Caco-2 (cell line): ENCODE measurements at places on chromosomes 2 and 18.

DNA sequence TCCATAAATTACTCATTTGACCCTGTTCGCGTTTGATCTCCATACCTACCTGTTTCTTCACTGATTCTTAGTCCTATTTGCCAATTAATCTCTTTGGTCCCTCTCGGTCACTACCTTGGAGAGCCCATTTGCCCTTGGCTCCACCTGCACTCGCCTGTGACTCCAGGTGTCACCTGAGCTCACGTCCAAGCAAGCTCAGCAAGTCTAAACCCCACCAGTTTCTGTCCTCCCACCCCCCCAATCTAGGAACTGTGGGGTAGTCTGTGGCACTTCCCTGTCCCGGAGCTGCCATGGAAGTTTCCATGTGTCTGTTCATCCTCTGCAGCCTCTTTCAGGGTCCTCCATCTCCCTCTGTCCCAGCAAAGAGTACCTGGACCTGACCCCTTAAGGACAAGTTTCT, 68.1 kb upstream of the BCL2L11 start:
- DNase-seq = no peak
- H3K4me1 ChIP-seq = peaks cover 11% of the 10 kb centered on the region
- H3K36me3 ChIP-seq = no peaks in the 10 kb centered on the region
- H3K4me3 ChIP-seq = no peak overlapping the region
- H3K27ac ChIP-seq = peak overlapping the region; percentile 6

DNA sequence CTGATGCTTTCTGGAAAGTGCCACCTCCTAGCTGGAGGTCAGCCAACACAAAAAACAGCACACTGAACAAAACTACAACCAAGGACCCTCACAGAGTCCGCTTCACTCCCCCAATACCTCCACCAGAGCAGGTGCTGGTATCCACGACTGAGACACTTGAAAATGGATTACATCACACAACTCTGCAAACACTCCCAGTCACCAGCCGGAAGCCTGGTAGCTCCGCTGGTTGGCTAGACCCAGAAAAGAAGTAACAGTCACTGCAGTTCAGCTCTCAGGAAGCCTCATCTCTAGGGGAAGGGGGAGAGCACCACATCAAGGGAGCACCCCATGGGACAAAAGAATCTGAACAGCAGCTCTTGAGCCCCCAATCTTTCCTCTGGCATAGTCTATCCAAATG, 175.4 kb downstream of the LCLAT1 start:
- H3K27me3 ChIP-seq = no peaks in the 10 kb centered on the region
- H3K4me3 ChIP-seq = no peak overlapping the region
- no peak for DNase-seq
- H3K36me3 ChIP-seq = no peaks in the 10 kb centered on the region
- H3K27ac ChIP-seq = no peak overlapping the region

DNA sequence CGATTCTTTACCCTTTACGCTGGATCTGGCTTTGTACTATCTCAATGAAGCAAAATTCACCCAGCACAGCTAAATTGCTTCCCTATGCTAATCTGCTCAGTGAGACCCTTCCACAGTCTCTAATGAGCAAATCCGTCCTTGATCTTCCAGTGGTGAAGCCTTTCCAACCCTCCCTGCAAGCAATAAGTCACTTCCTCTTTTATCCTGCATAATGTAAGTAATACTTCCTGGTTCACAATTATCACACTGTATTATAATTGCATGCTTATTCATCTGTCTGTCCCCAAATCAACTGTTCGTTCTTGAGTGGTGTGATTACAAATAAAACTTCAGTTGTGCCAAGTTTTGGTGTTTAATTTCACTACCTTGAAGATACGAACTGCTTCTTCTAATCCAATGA, 404.0 kb downstream of the ADCYAP1 start:
- no peaks in the 10 kb centered on the region for H3K27me3 ChIP-seq
- H3K4me3 ChIP-seq = no peak overlapping the region
- no peak overlapping the region for H3K27ac ChIP-seq
- H3K36me3 ChIP-seq = no peaks in the 10 kb centered on the region
- no peaks in the 10 kb centered on the region for H3K4me1 ChIP-seq

DNA sequence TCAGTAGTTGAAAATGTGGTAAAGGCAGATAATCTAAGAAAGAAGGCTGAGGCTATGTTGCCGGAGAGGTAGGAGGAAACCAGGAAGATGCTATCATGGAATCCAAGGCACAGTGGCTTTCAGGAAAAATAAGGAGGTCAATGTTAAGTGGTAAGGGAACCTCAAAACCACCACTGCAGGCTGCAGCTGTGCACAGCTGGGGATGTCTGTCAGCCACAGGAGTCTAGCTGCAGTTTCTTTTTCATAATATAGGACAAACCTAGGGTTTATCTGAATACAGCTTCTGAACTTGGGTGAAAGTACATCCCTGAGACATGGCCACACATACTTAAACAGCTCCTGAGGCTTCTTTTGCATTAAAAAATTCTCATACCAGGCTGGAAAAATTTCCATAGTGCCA, 93.9 kb downstream of the SLC5A7 start:
- H3K4me1 ChIP-seq = no peaks in the 10 kb centered on the region
- H3K27me3 ChIP-seq = no peaks in the 10 kb centered on the region
- H3K4me3 ChIP-seq = no peak overlapping the region
- no peak overlapping the region for H3K27ac ChIP-seq
- no peaks in the 10 kb centered on the region for H3K36me3 ChIP-seq

DNA sequence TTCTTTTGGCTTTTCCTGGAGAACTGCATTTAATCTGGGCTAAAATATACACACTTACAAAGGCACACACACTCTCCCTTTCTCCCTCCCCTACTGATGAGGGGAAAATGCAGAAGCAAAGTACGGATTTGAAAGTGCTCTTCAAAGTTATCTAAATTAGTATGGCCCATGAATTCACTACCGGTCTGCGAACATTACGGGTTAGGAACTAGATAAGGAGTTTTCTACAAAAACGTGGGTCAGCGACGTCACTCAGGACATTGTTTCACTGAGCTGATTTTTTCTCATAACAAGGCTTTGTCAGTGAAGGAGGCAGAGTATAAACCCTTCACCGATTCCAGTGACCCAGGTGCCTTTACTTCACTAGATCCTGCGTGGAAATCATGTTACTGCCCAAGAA, 47.3 kb downstream of the COA5 start:
- DNase-seq = no peak
- H3K4me1 ChIP-seq = no peaks in the 10 kb centered on the region
- H3K27ac ChIP-seq = no peak overlapping the region

GRCh38 chr2:38146907-38147307, 71.0 kb upstream of the CYP1B1 start:
- H3K4me1 ChIP-seq = peaks cover 13% of the 10 kb centered on the region
- H3K27me3 ChIP-seq = no peaks in the 10 kb centered on the region
- peak; percentile 62 for DNase-seq
- H3K36me3 ChIP-seq = no peaks in the 10 kb centered on the region
- H3K27ac ChIP-seq = peak overlapping the region; percentile 84
- no peak overlapping the region for H3K4me3 ChIP-seq

GRCh38 chr2:128390991-128391630, 72.4 kb upstream of the HS6ST1 start:
- H3K36me3 ChIP-seq = no peaks in the 10 kb centered on the region
- H3K27ac ChIP-seq = no peak overlapping the region
- no peaks in the 10 kb centered on the region for H3K27me3 ChIP-seq
- no peak overlapping the region for H3K4me3 ChIP-seq
- H3K4me1 ChIP-seq = 0 out of 2 replicates have a peak, but pooled peaks cover 2% of the 10 kb centered on the region

DNA sequence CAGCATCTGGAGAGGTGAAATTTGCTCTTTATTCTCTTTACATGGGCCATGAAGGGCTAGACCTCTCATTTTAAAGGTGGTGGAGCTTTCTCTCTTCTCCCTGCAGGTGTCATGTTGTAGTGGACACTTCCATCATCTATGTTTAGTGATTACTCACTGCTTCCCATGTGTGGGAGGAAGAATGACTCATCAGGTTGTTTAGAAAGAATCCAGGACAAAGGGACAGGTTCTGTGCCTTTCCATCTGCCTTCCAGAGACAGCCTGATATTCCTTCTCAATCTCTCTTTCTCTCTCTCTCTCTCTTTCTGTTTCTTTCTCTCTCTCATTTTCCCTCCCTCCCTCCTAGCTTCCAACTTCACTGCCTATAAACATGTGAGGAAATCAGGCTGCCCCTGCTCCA, 38.7 kb downstream of the SCG2 start:
- H3K4me1 ChIP-seq = no peaks in the 10 kb centered on the region
- no peak for DNase-seq
- H3K36me3 ChIP-seq = no peaks in the 10 kb centered on the region
- no peaks in the 10 kb centered on the region for H3K27me3 ChIP-seq

DNA sequence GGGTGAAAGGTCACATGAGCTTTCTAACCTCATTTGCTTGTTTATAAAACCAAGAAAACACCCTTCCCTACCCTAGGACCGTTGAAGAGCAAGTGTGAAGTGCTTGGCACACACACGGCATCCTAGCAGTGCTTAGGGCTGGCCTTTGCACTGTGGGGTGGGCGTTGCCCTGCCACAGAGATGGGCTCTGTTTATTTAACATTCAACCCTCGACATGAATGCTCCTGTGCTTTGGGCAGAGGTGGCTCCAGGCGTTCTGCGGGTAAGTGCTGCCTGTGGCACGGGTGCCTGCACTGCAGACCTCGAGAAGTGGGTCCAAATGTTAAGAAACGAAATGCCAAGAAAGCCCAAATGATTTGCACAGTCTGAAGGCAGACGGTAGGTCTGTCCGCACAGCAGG, 170.1 kb downstream of the FHOD3 start:
- H3K27ac ChIP-seq = no peak overlapping the region
- no peaks in the 10 kb centered on the region for H3K36me3 ChIP-seq
- H3K27me3 ChIP-seq = no peaks in the 10 kb centered on the region
- DNase-seq = no peak

DNA sequence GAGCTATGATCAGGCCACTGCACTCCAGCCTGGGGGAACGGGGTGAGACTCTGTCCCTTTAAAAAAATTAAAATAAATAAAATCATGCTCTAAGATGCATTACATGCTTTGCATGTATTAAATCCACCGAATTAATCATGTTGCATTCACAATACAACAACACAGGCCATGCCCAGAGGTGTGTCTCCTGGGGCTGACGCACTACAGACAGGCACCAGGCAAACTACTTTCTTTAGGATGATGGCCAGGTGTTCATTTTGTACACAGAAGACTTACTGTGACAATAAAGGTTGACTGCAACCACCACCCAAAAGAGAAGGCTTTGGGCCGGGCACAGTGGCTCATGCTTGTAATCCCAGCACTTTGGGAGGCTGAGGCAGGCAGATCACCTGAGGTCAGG, 226.8 kb upstream of the PXDN start:
- no peak overlapping the region for H3K4me3 ChIP-seq
- H3K27ac ChIP-seq = no peak overlapping the region
- no peaks in the 10 kb centered on the region for H3K4me1 ChIP-seq
- DNase-seq = no peak
- H3K36me3 ChIP-seq = no peaks in the 10 kb centered on the region
- no peaks in the 10 kb centered on the region for H3K27me3 ChIP-seq

GRCh38 chr2:102120701-102121159, 21.8 kb upstream of the IL1R1 start:
- DNase-seq = no peak
- H3K4me3 ChIP-seq = no peak overlapping the region
- H3K27ac ChIP-seq = no peak overlapping the region
- 0 out of 2 replicates have a peak, but pooled peaks cover 5% of the 10 kb centered on the region for H3K4me1 ChIP-seq

GRCh38 chr2:222609381-222609780, 46.5 kb downstream of the FARSB start:
- peaks cover 3% of the 10 kb centered on the region; the same call in 1 of the 2 replicates for H3K36me3 ChIP-seq
- no peaks in the 10 kb centered on the region for H3K27me3 ChIP-seq
- H3K27ac ChIP-seq = no peak overlapping the region
- no peak overlapping the region for H3K4me3 ChIP-seq

DNA sequence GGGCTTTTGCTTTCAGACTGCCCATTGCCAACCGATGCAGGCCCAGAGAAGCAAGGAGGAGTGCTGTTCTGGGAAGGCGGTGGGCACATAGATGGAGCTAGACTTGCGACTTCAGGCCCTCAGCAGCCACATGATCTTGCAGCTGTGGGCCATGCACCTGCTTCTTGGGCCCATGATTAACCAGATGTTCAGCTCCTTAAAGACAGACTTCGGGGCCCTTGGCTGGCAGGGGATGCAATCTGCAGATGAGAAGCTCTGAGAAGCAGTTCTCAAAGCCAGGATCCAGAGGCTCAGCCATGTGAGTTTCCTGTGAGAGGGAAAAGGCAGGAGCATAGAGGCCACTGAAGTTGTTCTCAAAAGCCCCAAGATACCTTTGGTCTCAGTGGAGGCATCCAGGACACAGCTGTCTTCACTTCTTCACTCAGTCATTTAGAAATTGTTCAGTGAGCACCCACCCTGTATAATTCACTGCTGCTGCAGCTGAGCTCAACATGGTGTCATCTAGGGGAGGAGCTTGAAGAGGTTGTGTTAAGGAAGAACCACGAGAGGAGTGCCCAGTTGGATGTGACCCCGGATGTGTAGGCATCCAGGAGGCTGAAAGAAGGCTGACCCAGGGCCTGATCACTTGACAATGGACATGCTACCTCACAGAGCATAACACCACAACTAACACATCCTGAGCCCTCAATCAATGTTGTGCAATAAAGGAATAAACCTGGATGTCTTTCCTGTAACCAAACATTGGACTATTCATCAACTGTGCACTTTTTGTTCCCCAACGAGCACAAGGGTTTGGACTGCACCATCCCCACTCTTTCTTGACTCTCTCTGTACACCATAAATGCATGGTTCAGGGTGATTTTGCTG, 44.7 kb upstream of the TMEM200C start:
- H3K27ac ChIP-seq = no peak overlapping the region
- no peaks in the 10 kb centered on the region for H3K27me3 ChIP-seq
- no peak for DNase-seq
- H3K36me3 ChIP-seq = no peaks in the 10 kb centered on the region
- no peaks in the 10 kb centered on the region for H3K4me1 ChIP-seq

- H3K4me1 ChIP-seq = no peaks in the 10 kb centered on the region
- no peak overlapping the region for H3K27ac ChIP-seq
- no peaks in the 10 kb centered on the region for H3K27me3 ChIP-seq
- H3K4me3 ChIP-seq = no peak overlapping the region
Observed at GRCh38 chr2:173521450-173522192, 166.9 kb downstream of the CDCA7 start.

- H3K36me3 ChIP-seq = no peaks in the 10 kb centered on the region
- no peak overlapping the region for H3K4me3 ChIP-seq
- H3K27ac ChIP-seq = no peak overlapping the region
- DNase-seq = no peak
- H3K27me3 ChIP-seq = no peaks in the 10 kb centered on the region
Observed at GRCh38 chr2:100731535-100731981, 88.4 kb upstream of the NPAS2 start.

DNA sequence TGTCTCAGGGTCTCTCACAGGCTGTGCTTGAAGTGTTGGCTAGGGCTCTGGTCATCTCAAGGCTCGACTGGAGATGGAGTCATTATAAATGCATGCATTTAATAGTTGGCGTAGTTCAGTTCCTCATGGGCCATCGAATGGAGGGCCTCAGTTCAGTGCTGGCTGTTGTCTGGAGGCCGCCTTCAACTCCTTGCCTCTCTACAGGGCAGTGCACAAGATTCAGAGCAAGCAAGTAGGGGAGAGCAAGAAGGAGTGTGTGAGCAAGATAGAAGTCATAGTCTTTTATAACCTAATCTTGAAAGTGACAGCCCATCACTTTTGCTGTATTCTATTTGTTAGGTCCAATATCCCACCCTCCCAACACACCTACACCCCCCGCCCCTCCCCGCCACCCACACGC, 137.5 kb downstream of the BABAM2 start:
- no peak overlapping the region for H3K4me3 ChIP-seq
- peaks cover 1% of the 10 kb centered on the region; the same call in 1 of the 2 replicates for H3K36me3 ChIP-seq
- no peak overlapping the region for H3K27ac ChIP-seq

- no peak overlapping the region for H3K27ac ChIP-seq
- no peaks in the 10 kb centered on the region for H3K36me3 ChIP-seq
- DNase-seq = no peak
- H3K4me3 ChIP-seq = no peak overlapping the region
- H3K4me1 ChIP-seq = no peaks in the 10 kb centered on the region; the same call in 1 of the 2 replicates
Observed at GRCh38 chr2:41774011-41774605, 273.7 kb upstream of the PKDCC start.
